ENCODE measurements at places on chromosomes 1 and 21.

GRCh38 chr21:43842742-43843141, 22.3 kb upstream of the AGPAT3 start:
- no peak for DNase-seq

GRCh38 chr1:36303650-36304360, 2.4 kb upstream of the SH3D21 start:
- DNase-seq, result no peak

GRCh38 chr1:115702959-115703358, 61.2 kb downstream of the VANGL1 start:
- no peak for DNase-seq

- DNase-seq, result no peak
Observed at GRCh38 chr1:18429654-18430053, 51.1 kb upstream of the KLHDC7A start.

DNA sequence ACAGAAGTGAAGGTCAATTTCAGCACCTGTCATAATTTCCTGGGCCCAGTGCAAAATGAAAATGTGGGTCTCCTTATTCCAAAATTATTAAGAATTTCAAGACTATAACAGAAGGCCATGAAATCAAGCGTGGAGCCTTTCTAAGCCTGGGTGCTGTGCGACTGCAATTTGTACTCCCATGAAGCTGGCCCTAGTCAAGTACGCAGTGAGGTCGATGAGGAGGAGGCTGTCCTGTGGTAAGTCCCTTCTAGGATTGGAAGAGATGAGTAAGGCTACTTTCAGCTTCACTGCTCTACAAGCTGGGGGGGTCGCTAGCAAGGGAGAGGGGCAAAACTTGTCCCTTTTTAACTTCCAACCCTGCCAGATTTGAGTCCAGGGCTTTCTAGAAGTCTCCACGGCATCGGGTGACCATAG, 410 bp upstream of the NUDC start:
- no peak for DNase-seq

- no peak for DNase-seq
Observed at GRCh38 chr1:100806601-100807000, 87.1 kb downstream of the VCAM1 start.

DNA sequence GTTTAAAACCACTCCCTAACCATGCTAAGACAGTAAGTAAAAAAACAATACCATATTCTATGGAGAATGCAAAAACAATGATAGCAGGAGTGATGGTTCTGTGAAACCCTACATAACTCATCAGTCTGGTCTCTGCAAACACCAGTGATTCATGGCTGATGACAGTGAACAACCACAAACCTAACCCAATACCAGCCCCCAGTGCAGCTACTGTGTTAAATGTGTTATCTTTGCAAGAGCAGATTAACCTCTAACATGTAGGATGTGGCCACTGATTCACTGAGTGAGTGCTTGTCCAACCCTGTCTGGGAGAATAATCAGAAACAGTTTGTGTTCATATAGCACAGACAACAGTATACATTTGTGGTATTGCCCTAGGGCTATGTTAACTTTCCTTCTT, 100.2 kb upstream of the COG2 start:
- DNase-seq, result peak; percentile 9

DNA sequence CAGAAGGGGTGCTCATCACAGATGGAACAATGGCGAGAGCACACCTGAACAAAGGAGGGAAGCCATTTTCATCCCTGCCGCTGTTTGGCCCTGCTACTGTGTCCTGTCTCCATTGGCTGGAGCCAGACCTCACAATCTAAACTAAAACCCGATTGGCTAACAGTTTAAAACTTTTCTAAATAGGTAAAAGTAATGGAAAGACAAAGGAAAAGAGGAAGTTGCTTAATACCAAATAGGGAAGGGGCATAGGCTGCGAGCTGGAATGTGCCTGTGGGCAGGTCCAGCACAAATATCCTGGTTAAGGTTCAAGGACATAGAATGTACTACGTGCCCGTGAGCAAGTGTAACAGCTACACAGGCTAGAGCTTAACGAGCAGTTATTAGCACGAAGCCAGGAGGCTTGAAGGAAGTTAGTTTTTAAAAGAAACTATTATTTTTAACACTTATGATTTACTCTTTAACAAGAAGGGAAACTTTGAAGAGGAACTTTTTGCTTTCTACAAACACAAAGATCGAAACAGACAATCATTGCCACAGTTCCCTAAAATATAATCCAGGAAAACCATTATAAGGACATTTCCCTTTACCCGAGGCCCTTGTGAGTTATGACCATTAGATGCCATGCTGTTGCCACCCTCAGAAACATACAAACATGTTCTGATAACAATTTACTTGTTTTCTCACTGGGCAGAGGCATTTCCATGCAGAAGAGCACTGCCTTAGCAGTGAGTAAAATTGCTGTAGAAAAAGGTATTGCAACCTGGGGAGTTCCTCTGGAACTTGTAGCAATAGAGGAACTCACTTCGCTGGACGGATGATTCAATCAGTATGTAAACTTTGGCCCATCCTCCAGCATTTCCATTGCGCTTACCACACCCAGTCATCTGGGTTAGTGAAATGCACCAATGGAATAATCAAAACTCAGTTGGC, 4.8 kb upstream of the PTTG1IP start:
- DNase-seq, result no peak

- no peak for DNase-seq
Observed at GRCh38 chr1:203076031-203076511, 9.7 kb downstream of the MYOG start.

GRCh38 chr1:2815551-2815950, 14.1 kb upstream of the TTC34 start:
- no peak for DNase-seq

DNA sequence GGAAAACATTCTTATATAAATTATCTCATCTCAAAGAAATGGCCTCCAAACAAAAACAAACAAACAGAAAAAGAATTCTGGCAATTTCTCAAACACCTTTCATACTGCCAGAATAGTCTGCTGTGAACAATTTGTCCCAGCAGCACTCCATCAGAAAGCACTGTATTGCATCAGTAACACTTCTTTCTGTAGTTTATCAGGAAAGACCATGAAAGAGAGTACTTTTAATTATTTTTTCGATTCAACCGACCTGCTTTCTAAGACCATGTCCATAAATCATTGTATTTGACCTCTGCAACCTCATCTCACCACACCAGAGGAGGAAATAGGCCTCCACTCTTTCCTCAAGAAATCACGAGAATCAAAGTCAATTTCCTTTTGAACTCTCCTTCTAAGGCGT, 1579.9 kb downstream of the MRPL39 start:
- DNase-seq, result no peak

GRCh38 chr1:10415211-10415930, 14.9 kb upstream of the CENPS start:
- no peak for DNase-seq

- DNase-seq, result no peak
Observed at GRCh38 chr1:226868726-226869125, 1.7 kb upstream of the PSEN2 start.

- no peak for DNase-seq
Observed at GRCh38 chr1:198498881-198499280, 41.6 kb downstream of the ATP6V1G3 start.

DNA sequence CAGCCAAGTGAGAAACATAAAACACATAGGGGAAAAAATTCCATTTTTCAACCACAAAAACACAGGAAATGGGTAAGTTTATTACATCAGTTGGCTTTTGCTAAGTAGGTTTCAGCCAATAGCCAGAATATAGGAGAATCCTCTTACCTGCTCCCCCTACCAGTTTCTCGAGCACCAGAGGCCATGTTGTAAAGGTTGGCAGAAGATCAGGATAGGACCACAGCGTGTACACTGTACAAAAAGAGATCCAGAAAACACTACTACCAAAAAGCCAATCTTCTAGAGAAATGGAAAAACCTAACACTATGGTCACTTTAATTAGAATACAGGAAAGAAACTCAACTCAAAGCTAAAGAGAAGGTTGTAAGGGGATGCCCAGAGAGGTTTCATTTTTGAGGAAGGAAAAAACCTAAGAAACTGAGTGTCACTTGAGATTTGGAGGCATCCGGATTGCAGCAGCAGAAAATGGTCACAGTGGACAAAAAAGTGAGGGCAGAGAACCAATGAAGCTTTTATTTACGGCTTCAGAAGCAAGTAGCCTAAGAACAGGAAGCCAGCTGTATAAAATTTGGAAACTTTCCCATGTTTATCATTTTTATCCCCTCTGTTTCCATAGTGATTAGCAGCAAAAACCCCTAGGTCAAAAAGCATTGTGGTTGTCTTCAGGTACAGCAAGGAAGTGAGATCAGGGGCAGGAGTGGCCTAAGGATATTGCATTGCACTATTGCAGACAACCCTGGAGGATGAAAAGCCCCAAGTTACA, 2.9 kb downstream of the EIF2D start:
- no peak for DNase-seq

DNA sequence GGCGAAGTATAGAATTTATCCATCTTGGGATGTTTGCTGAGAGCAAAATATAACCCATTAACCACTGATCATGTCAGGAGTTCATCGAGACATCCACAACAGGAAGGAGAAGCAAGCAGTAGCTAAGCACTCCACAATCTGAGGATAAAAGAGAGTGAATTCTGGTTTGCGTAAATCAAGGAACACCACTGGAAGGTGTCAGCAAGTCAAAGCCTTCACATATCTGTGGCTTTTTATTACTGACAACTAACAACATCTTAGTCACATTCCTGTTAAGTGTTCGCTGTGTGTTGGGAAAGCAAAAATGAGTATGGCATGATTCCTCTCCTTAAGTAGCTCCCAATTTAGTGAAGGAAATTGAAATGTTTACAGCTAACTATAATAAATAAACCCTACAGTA, 44.5 kb upstream of the DARS2 start:
- no peak for DNase-seq

DNA sequence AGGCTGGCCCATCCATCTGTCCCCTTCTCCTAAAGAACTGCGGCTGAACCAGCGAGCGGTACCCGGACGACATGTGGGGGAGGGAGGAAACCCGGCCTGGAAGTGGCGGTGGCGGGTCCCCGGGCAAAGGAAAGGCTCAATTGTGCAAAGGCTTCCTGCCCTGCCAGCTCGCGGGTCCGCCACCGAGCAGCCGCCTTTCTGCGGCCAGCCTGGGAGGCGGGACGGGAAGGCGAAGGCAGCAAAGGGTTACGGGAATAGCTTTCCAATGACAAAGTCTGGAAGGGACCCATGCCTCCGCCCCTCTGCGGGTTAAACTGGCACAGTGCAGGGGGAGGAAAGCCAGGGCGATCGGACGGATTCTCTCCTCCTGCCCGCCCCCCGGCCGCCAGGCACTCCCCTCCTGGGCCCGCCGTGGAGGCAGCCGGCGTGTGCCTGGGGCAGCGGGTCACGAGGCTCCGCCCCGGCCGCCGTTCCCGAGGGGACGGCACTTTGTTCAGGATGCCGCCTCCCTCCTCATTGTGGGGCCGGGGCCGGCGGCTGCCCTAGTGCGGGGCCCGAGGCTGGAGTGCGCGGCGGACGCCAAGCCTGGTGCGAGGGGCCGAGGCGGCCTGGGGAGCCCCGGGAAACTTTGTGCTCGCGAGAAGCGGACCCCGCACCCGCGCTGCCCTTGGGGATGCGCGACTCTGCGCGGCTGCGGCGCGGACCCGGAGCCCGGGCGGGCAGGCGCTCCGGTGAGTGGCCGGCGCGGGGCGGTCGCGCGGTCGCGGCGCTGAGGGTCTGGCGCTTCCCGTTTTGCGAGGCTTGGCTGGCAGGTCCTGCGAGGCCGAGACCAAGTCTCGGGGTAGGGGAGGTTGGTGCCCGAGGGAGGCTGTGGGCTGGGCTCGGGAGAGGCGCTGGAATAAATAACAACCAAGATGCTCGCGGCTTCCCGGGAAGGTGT, at the start of gene NAV1:
Gene NAV1, plus strand, starts transcription at position 516 of the 940 bp plus-strand sequence. CDS start 83,758 bp downstream, outside the sequence.
- DNase-seq, result no peak

- no peak for DNase-seq
Observed at GRCh38 chr21:45580576-45581321, 38.5 kb upstream of the SLC19A1 start.

GRCh38 chr21:21010698-21011097, 12.5 kb downstream of the NCAM2 start:
- DNase-seq, result no peak

GRCh38 chr1:20211511-20211931, 25.2 kb upstream of the PLA2G2C start:
- DNase-seq, result no peak

DNA sequence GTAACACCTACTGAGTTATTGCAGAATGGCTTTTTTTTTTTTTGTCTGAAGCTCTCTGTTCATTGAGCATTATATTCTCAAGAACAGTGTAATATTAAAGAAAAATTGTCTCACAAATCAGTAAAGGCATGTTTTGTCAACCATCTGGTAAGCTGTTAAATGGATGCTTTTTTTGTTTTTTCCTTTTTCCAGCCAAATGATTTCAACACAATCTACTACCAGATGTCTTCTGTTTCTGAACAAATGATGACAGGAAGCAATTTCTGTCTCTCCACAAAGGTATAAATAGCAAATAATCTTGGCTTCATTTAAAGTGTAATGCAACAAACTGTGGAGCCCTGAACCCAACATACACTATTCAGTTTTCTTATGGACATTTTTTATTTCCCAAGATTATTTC, 78.6 kb upstream of the RGS2 start:
- DNase-seq, result no peak

- DNase-seq, result no peak
Observed at GRCh38 chr1:47179988-47180563, 9.8 kb downstream of the PDZK1IP1 start.

GRCh38 chr1:200410566-200410878, 686 bp upstream of the ZNF281 start:
- no peak for DNase-seq

DNA sequence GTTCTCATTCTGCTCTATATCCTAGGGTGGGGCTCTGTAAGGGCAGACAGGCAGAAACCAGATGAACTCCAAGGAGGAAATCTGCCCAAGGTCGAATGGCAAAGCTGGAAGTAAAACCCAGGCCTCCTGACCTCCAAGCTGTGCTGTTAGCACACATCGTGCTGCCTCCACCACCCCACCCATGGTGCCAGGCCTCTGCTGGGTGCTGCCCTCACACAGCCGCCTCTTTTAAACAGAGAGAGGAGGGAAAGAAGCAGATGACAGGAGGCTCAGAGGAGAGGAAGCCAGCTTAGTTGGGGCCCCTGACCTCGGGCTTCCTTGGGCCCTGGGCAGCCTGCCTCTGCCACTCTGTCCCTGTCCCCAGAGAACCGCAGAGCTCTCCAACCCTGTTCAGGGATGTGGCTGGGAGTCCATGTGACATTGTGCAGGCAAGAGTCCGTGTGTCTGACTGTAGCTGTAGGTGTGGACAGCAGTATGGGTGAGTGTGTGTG, 1.1 kb downstream of the SYNC start:
- DNase-seq, result no peak

DNA sequence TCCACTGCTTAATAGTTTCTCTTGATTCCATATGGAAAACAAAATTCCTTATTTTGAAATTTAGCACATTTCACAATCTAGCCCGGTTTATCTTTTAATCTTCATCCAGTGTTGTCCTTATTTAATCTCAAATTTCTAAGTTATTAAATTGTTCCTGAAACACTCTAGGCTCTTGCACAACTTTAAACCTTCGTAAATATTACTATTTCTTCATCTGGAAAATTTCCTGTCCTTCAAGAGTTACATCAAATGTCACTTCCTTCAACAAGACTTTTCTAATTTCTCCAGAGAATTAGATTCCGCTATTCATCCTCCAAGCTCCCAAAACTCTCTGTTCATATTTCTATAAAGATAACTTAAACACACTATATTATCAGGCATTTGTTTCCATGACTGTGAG, 6.5 kb downstream of the FMO5 start:
- no peak for DNase-seq
